ENCODE measurements at places on chromosomes 5 and 9.
A peak's percentile ranks its signal among the peaks of the same experiment; 100 is the strongest.

DNA sequence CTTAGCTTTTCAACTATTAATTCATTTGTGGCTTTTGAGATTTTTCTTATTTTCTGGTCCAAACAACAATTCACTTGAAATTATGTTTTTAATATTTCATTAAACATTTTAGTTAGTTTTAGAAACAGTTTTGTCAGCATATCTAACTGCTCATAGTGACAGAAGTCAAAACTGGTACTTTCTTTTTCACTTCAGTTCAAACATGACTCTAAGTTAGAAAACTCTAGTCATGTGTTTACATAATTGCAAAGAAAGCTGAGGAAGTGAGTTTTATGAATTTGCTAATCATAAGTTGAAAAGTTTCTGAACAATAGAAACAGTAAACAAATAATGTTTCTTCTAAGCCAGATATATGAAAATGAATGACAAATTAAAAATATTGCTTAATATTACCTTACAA is 1931.0 kb downstream of the EFNA5 start:
- DNase-seq = no peak

- DNase-seq = no peak
These were observed 121.8 kb upstream of the SPIN1 start for GRCh38 chr9:88266416-88266815.

DNA sequence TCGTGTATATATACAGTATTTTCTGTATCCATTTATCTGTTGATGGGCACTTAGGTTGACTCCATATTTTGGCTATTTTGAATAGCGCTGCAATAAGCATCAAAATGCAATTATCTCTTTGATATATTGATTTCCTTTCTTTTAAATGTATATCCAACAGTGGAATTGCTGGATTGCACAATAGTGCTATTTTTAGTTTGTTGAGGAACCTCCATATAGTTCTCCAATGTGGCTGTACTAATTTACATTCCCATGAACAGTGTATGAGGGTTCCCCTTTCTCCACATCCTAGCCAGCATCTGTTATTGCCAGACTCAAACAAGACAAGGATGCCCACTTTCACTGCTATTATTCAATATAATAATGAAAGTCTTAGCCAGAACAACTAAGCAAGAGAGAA is 9.1 kb upstream of the CTXN3 start:
- no peak for DNase-seq

DNA sequence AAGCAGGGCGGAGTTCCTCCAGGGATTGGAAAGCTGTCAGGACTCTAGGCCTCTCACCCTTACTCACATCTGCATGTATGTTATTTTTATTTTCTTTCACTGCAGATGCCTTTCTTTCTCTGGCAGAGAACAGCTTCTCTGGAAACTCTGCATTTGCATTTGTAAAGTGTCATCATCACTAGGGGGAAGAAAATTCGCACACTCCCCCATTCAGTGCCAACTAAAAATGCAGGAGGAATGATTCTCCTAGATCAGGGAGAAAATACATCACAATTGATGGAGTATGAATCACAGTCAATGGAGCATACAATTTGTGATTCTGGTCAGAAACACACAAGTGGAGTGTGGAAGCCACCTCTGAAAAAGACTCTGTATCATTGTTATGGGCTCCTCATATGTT is 351.4 kb upstream of the FTMT start:
- DNase-seq = no peak

DNA sequence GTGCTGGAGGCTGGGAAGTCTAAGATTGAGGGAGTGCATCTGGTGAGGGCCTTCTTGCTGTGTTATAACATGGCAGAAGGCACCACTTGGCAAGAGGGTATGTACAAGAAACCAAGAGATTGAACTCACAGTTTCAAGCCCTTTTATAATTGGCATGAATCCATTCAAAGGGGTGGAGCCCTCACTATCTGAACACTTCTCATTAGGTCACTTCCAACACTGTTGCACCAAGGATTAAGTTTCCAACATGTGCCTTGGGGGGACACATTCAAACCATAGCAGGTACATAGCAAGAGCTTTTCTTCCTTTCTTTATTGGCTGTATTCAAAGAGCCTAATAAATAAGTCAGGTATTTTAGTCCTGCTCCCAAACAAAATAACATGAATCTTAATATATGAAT is 62.7 kb downstream of the PRELID2 start:
- DNase-seq = no peak

GRCh38 chr5:151067632-151068432 is 13.0 kb downstream of the TNIP1 start:
- DNase-seq = no peak

GRCh38 chr9:120454467-120454866 is 125.5 kb downstream of the CDK5RAP2 start:
- DNase-seq = peak; percentile 84

GRCh38 chr9:37787059-37787458 is 2.2 kb upstream of the EXOSC3 start:
- no peak for DNase-seq

- DNase-seq = no peak
These were observed 50.7 kb downstream of the C7 start for GRCh38 chr5:40960037-40960436.

DNA sequence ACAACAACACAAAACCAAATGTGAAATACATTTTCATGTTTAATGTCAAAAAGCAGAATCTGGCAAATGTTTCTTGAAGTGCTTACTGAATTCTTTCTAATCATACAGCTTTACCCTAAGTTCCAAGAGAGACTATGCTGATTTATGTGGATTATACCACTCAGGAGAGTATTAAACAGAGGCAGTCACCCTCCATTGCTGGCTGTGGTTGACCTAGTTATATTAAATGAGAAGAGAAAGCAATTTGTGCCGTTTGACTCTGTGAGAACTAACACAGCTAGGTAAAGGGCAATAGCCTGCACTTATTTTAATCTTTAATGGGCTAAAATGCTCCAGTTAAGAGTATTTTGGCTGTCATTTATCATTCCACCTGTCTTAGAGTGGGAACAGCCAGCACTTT is 62.6 kb downstream of the ELL2 start:
- DNase-seq = no peak

GRCh38 chr9:127972236-127972871 is 8.4 kb downstream of the EEIG1 start:
- DNase-seq = no peak

GRCh38 chr5:163445345-163445744 is 8.0 kb downstream of the CCNG1 start:
- no peak for DNase-seq

DNA sequence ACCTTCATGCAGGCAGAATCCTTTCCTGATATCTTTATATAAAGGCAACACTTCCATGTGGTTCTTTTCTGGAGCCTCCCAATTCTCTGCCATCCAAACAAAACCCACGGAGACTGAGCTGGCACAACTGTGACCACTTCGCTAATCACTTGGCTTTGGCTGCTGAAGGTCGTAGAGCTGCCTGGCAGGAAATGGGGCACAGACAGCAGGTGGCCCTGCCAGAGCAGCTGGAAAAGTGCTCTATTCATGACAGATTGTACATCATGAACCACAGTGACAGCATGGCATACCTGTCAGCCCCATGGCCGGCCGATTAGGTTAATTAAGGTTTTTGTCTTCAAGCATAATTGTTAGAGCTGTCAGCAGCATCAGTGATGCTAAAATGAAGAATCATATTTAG is 141.9 kb upstream of the ANKRD55 start:
- no peak for DNase-seq

DNA sequence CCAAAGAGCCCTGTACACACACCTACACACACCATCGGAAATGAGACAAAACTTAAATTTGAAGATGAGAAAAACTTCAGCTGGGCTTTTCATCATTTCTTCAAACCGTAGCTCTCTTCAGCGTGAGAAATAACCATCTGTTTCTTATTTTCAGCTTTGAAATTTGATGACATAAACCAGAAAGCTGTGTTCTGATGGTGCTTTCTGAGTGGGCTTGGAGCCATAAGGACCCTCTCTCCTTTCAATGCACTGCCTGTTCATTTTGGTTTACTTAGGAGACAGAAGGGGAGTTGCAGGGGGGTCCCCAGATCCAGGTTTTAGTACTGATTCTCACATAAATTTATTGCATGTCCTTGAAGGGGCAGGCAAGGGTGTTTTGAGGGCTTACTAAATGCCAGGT is 9.5 kb downstream of the FBXO10 start:
- no peak for DNase-seq

DNA sequence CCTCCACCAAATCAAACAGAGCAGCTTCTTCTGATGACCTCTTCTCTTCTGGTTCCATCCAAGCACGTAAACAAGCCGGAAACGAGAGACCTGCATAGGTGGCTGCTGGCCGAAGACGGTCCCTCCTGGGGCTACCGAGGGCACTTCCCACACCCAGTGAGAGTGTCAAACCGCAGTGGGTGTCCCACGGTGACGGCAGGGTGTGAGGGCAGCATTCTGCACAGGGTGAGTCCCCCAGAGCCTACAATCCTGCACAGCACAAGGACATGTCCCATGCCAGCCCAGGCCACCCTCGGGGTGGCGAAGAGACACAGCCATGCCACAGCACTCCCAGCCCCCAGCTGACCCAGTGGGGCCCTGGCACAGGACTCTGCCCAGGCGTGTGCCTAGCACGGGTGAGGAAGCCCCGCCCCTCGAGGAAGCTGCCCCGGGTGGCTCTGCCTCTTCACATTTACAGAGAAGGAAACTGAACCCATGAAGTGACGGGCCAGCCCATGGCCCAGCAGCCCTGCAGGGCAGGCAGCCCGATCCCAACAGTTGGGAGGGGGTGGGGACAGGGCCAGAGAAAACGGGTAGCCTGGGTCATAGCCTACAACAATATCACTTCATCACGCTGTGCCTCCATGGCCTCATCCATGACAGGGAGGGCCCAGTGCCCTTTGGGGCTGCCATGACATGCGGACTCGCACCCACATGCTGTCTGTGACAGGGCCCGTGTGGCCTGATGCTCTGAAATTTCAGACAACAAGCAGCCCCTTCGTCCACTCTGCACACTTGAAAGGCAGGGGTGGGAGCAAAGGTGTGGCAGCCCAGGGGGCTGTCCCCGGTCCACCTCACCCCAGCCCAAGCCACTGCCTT is 43.2 kb downstream of the SEMA4D start:
- no peak for DNase-seq

DNA sequence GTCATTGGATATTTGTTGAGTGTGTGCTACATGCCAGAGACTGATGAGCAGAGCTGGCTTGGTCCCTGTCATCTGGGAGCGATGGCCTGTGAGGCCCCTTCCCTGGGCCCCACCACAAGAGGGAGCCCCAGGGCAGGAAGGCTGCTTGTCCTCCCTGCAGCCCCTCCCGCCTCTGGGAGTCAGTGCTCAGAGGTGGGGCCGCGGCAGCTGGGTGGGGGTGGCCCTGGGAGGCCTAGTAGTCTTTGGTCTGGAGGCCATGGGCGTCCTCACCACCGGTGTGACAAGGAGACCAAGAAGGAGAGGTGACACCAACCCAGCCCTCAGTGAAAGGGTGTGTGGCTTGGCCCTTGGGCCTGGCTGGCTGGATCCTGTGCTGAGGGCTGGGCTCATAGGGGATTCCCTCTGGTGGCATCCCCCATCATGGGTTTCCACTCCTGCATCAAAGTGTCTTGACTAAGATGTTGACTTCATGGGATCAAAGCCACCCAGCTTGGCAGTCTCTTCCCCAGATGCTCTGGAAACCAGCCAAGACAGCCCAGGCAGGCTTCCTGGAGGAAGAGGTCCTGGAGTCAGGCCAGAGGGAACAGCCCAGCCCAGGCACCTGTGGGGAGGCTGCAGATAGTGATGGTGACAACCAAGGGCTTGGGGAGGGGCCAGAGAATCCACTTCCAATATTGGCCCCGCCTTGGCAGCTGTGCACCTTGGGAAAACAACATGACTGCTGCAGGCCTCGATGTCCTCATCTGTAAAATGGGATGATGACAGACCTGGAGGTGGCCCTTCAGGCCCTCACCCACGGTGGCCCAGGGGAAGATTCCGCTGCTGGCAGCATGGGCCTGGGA is 166.7 kb downstream of the GAPVD1 start:
- DNase-seq = no peak

GRCh38 chr5:101897914-101898313 is 398.2 kb downstream of the SLCO4C1 start:
- DNase-seq = no peak

- DNase-seq = no peak
These were observed 304.5 kb downstream of the CWC27 start for GRCh38 chr5:65073250-65073661.

- DNase-seq = peak; percentile 37
These were observed 23.5 kb downstream of the NTNG2 start for GRCh38 chr9:132185073-132186009.

GRCh38 chr5:120134944-120135343 is 329.2 kb upstream of the PRR16 start:
- DNase-seq = no peak

GRCh38 chr9:91246846-91247245 is 114.9 kb downstream of the AUH start:
- peak; percentile 29 for DNase-seq

- no peak for DNase-seq
These were observed 18.6 kb downstream of the ARPC5L start for GRCh38 chr9:124880501-124880900.

DNA sequence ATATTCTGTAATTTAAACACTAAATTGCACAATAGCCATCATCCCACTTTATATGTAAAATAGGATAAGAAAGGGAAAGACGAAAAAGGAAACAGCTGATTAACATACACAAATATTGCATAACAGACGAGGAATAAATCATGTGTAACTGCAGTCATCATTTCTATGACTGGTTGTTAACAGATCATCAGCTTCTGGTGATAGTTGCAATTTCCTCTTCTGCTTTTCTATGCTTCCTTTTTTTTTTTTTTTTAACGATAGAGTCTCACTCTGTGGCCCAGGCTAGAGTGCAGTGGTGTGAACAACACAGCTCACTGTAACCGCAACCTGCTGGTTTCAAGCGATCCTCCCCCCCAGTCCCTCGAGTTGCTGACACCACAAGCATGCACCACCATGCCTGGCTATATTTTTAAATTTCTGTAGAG is 22.5 kb upstream of the JAKMIP2 start:
- peak; percentile 97 for DNase-seq

DNA sequence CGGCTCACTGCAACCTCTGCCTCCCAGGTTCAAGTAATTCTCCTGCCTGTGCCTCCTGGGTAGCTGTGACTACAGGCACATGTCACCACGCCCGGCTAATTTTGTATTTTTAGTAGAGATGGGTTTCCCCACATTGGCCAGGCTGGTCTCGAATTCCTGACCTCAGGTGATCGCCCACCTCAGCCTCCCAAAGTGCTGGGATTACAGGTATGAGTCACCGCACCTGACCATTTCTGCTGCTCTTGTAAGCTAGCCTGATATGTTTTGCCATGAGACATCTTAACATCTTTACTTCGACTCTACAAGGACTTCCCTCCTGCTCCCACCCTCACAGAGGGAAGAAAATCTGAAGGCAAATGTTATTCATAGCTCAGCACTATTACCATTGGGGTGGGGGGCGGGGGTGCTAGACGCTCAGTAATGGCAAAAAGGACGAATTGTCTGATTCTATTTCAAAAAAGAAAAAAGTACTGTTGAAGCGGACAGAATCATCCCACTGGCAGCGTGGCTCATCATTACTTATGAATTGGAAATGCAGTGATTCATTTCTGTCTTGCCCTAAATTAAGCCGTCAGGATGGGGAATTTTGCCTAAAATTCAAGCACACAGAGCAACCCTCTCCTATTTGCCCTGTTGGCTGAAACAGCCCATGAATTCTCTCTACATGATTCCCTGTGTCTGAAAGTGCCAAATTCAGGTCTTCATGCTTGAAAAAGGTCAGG is 46.4 kb upstream of the WWC1 start:
- no peak for DNase-seq

- DNase-seq = no peak
These were observed 135.3 kb upstream of the WWC1 start for GRCh38 chr5:168156170-168156569.
